ENCODE measurements at places on chromosomes 4 and X. TPM values are rescaled to one million over a fixed set of nuclear protein-coding genes. Genes with fewer than 3 reads are reported as not detected.

ACOX3 gene
- 14.7 TPM for total RNA-seq

- DNase-seq, result no peak
Observed at GRCh38 chr4:184309241-184310170, 91.8 kb upstream of the ENPP6 start.

DNA sequence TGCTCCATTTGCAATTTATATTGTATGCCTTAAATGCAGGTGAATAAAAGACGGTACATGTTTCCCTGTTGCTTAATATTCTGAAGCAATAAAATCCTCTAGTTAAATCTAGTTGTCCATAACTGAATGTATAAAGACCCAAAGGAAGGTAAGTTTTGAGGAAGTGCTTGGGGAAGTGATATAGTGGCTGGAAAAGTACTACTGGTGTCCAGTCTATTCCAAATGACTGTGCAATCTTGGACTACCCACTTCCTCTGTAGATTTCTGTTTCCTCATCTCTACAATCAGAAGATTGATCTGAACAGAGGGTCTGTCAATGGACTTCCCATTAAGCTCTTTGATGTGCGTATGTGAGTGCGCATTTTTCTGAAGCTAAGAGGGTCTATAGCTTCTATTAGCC is 17.0 kb downstream of the SNCA start:
- no peak for DNase-seq

- no peak for DNase-seq
Observed at GRCh38 chr4:140213749-140214148, 59.8 kb upstream of the MAML3 start.

GRCh38 chr4:154998773-154999172 is 209.7 kb upstream of the NPY2R start:
- DNase-seq, result no peak

JCHAIN gene
- 25.1 TPM for total RNA-seq

GRCh38 chr4:82642331-82642730 is 80.5 kb upstream of the TMEM150C start:
- DNase-seq, result no peak

- no peak for DNase-seq
Observed at GRCh38 chr4:80213117-80213815, 16.0 kb downstream of the PRDM8 start.

DNA sequence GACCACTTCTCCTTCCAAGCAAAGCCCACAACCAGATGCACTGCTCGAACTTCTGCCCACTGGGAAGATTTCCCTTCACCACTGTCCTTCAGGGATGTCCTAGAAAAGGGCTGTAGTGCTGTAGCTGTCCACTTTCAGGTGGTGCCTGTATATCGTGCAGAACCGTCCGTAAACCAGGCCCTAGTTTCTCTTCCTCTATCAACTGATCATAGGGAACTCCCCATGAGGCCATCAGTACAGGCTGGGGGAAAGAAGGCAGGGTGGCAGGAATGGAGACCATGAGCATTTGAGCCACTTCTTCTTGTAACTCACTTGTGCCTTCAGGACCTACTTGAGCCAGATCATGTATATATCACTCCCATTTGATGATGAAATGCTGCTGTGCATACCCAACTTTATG is 57.3 kb upstream of the FAM9B start:
- DNase-seq, result no peak

GRCh38 chrX:7158468-7158990 is 10.6 kb upstream of the PUDP start:
- no peak for DNase-seq

DNA sequence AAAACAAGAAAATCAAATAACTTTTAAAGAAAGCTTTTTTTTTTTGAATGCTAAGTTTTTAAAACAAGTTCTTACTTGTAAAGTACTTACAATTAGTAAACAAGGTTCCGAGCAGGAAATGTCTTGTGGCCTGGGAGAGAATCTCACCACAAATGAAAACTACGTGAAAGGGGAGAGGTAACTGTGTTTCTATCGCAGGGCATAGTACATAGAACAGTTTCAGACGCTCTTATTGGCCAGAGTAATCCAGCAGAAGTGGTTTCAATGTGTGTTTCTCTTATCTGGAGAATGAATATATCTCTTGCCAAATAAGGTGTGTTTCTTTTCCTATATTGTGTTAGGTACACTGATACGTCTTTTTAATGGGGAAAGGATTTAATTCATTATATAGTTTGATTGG is at the start of gene PLAC8:
Gene PLAC8 (minus strand): TSS at position 154 of the 400 bp plus-strand sequence. CDS start 6,808 bp downstream, outside the sequence.
- DNase-seq, result no peak

DNA sequence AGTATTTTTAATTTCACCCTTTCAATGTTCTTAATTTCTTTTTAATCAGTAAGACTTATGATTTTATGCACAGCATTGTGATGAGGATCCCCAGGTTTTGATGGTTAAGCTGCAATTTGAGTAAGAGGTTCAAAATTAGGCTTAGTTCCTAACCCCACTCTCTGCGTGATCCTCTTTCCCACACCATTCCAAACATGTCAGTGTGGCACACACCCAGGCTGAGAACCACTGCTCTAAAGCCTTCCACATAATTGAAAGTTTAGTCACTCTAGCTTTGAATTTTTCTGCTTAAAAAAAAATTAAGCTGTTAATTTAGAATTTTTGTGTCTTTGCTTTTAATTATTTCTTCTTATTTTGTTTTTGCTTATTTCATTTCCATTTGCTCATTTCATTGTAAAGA is 68.8 kb upstream of the SLC7A11 start:
- no peak for DNase-seq

DNA sequence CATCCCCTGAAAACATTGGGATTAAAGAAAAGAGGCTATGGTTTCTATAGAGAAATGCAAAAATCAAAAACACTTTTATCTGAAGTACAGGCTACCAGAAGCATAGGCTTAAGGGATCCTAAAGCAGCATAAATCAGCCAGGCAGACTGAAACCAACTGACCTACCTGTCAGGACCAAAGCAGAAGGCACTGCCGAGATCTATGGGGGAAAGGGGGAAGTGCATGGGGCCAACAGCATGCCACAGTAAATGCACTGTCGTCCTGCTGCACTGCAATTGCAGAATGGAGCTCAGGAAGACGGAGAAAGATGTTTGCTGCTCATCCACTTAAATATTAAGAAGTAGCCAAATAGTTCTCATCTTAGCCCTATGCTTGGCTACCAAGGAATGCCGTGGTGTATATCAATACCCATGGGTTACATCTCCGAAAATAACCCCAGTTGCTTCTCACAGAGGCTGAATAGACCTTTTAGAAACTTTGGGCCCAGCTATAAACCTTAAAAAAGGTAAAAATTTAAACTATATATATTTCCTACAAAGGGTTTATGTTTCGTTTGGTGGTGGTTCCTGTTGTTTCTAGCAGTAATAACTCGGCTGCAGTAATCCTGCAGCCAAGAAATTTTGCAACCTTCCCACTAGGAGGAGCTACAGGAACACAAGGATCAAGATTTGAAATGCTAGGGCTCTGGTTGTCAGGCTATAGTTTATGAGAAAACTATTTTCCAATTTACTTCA is 312.2 kb upstream of the DIAPH2 start:
- no peak for DNase-seq

GRCh38 chr4:163591614-163592020 is 97.1 kb downstream of the TMA16 start:
- no peak for DNase-seq

DNA sequence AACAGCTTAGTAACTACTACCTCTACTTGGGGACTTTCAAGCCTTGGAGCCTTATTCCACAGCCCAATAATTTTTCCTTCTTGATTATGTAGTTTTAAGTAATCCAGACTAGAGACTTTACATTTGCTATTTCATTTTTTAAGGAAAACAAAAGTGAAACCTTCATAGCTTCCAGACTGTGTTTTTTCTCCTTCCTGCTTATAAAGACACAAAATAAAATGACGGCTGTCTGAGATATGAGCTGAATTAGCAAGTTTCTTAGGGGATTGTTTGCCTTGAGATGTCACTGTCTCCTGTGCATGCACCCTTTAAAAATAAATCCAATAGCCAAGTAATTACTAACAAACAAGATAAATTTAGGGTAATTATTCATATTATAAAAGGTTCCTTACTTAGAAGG is 78.8 kb upstream of the PACRGL start:
- DNase-seq, result no peak

RAB33A gene
- 1.4 TPM for total RNA-seq

THOC2 gene
- 64.0 TPM for total RNA-seq

DNA sequence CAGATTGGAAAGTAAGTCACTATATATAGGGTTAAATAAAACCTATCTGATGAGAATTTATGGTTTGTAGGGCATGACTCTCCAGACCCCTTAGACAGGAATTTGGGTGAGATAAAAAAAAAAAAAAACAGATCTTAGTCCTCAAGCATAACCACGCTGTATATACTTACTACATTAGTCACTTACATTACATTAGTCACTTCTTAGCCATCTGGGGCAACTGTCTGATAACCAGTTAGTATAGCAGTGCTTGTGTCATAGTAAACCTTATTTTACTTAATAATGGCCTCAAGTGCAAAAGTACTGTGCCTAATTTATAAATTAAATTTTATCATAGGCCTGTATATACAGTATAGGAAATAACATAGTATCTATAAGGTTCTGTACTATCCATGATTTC is 60.2 kb upstream of the RPS6KA6 start:
- DNase-seq, result no peak

- no peak for DNase-seq
Observed at GRCh38 chr4:39484582-39485272, 25.9 kb downstream of the LIAS start.

MTTP gene
- total RNA-seq, result not detected

GRCh38 chrX:427812-428725 is 41.4 kb upstream of the PPP2R3B start:
- DNase-seq, result no peak

DNA sequence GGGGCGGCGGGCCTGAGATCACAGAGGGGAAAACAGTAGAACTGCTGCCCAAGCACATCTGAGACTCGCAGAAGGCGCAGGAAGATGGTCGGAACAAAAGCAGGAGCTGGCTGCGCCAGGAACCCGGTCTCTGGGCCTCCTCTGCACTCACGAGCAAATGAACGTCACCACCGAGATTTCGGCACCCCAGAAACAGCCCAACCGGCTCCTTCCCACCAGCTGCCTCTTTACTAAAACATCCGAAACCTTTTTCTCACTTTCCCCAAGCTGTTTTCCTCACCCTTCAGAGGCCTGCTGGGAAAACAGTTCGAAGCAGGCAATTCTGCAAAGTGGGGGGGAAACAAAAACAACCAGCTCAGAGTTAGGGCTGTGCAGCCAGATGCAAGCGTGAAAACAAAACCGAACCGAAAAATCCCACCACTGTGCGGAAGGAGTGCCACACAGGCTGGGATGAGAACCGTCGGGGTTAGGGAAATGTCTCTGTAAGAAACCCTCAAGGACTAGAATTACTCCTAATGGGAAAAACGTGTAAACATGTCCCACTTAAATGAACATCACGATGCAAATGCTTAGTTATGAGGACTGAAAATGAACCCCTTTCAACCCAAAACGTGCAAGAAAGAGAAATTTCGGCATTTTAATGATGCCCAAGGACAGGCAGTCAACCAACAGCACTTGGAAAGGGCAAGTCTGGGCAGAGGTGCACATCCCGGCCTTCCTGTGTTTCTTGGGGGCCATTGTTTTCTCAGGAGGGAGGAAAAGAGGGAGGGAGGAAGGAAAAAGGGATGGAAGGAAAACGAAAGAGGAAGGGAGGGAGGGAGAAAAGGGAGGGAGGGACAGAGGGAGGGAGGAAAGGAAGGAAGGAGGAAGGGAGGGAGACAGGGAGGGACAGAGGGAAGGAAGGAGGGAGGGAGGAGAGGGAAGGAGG is 15.8 kb downstream of the DHRSX start:
- DNase-seq, result no peak

GRCh38 chr4:139458999-139459398 is 5.1 kb downstream of the RAB33B start:
- DNase-seq, result no peak

DNA sequence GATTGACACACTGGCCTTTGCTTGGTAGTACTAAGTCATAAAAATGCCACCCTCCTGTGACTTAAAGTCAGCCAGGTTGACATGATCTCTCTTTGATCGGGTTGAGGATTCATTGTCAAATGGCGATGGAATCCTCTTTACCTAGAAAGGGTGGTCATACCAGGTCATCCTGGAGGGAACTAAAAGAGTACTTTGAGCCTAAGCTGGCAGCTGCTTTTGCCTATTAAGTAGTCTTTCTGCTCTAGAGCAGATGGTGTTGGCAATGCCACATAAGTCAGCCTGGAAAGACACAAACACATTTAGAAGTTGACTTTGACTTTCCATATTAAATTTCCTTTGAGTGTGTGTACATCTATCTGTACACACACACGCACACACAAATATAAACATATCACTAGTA is 39.2 kb upstream of the C4orf54 start:
- no peak for DNase-seq

- DNase-seq, result no peak
Observed at GRCh38 chr4:2089222-2089621, 30.1 kb downstream of the NAT8L start.

GRCh38 chrX:36909676-36910030 is 98.5 kb upstream of the FAM47C start:
- no peak for DNase-seq

Measured in omental fat pad (tissue), 4 donors.